ENCODE measurements at places on chromosomes 2 and 18. TPM values are rescaled to one million over a fixed set of nuclear protein-coding genes. Genes with fewer than 3 reads are reported as not detected.

DNA sequence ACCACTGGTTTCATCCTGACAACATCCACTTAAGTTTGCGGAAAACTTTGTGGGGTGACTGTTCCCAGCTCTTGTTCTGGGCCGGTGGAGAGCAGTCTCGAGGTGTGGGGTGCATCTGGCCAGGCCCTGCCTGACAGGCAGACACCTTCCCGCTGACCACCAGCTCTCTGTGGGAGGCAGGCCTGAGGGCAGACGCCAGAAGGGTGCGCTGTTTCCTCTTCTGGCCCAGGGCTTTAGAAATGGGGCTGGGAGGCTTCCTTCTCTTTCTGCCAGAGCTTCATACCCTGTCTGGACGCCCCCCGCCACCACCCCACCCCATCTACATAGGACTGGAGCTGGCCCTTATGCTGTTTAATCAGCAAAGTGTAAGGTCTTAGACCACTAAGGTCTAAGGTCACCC is 263.8 kb downstream of the LOXHD1 start:
- no peak for DNase-seq

ZNF804A gene
- 0.05 TPM for total RNA-seq

DNA sequence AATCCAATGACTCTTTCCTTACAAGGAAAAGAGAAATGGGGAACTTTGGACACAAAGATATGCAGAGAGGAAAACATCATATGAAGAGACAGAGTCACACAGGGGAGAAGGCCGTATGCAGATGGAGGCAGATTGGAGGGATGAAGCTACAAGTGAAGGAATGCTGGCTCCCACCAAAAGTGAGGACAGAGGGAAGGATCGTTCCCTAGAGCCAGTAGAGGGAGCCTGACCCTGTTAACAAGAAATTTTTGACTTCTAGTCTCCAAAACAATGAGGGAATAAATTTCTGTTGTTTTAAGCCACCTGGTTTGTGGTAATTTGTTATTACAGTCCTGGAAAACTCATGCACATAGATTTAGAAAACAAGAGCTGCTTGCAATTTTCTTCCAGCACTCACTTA is 169.3 kb downstream of the PMAIP1 start:
- no peak for DNase-seq

DNA sequence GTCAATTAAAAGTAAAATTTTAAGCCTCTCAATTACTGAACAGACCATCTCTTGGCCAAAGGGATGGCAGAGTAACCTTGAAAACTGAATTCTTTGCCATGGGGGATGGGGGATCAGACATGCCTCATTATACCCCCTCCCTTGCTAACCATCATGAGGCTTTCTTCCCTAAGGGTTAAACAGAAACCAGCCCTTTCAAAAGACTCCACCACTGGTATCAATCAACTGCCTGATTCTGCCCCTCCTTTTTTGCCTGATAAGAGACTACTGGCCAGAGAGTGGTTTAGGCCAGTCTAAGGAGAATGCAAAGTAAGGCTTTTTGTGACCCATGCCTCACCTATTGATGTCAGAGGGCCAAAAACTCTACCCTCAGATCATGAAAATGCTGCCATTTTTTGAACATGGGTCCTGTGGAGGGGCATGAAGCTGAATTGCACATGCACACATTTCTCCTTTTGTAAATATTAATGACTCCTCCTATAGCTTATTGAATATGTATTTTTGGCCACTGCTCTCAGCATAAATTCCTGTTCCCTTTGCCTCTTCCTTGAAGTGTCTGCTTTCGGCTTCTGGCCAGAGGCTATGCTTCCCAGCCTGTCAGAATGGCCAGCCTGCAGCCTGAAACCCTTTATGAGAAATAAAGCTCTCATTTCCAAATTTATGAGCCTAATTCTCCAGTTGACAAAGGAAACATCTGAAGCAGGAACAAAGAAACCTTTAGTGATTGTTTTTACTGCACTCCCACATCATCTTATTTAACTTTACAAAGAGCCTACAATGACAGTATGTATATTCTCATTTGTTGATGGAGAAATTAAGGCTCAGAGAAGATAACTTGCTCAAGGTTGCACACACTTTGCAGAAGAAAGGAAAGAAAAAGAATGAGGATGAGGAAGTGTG is 270.7 kb upstream of the CELF4 start:
- no peak for DNase-seq

GRCh38 chr2:68709421-68709911 is 25.1 kb upstream of the ARHGAP25 start:
- DNase-seq = no peak

GRCh38 chr2:68426848-68427579 is 40.1 kb downstream of the FBXO48 start:
- no peak for DNase-seq

DNA sequence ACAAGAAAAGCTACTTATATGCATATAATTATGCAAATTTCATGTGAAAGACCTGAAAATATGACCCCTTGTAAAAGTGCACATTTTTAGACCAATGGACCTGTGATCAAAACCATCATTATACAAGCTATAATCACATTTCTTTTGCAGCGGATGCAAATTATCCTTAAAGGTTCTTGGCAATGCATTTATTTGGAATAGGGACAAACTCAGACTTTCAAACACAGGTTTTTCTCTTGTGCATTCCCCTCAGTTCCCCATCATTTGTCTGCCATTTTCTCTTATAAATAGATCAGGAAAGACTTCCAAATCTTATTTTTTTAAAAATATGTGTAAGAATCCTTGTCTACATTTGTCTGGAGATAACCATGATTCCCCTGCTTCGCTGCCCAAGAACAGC is 954.2 kb upstream of the NRXN1 start:
- no peak for DNase-seq

DNA sequence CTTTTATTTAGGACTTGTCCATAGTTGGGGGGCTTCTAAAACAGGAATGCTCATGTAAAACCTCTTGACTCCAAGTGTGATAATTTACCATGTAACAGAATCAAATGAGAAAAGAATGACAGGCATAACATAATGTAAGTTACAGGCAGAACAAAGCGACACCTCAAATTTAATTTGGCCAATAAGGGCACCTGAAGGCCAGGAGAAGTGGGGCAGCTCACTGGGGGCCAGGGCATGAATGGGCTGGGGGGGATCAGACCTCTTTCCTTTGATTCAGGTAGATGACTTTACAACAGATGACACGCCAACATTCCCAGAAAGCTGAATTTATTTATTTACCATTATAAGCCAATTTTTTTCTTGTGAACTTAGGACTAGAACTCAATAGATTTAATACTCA is 14.5 kb downstream of the MOCOS start:
- no peak for DNase-seq

NAT8 gene
- not detected for total RNA-seq

- DNase-seq = peak; percentile 30
Measured at GRCh38 chr2:201363857-201364560, 6.9 kb upstream of the FLACC1 start.

DNA sequence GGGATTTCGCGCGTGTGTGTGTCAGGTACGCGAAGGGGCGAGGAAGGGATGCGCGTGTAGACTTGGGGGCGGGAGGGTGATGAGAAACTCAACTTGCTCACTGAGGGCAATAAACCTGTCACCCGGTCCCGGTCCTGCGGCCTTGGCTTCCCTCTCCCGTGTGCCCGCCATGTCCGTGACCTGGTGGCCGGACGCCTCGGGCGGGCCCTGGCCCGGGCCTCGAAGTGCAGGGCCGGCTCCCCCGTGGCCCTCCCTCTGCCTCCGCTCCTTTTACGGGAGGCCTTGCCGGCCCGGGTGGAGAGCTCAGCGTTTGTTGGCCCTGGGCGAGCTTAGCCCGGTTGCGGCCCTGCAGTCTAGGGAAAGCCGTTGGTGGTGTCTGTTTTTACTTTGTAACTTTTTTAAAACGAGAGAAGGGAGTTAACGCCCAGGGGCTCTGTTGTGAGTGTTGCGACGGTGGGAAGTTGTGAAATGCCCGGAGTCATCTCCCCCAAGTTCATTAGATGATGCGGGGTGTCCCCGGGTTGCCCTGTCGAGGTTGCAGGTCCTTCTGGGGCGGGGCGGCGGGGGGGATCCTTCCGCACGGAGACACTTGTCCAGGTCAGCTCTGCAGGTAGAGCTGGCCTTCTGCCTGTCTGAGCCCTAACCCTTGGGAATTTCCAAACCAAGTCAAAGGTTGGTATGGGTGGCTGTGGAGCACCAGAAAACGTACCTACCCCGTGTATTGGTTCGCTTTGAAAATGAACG is 883 bp downstream of the SMCHD1 start:
- peak; percentile 31 for DNase-seq

GRCh38 chr2:222780051-222780450 is 80.8 kb upstream of the ACSL3 start:
- no peak for DNase-seq

DNA sequence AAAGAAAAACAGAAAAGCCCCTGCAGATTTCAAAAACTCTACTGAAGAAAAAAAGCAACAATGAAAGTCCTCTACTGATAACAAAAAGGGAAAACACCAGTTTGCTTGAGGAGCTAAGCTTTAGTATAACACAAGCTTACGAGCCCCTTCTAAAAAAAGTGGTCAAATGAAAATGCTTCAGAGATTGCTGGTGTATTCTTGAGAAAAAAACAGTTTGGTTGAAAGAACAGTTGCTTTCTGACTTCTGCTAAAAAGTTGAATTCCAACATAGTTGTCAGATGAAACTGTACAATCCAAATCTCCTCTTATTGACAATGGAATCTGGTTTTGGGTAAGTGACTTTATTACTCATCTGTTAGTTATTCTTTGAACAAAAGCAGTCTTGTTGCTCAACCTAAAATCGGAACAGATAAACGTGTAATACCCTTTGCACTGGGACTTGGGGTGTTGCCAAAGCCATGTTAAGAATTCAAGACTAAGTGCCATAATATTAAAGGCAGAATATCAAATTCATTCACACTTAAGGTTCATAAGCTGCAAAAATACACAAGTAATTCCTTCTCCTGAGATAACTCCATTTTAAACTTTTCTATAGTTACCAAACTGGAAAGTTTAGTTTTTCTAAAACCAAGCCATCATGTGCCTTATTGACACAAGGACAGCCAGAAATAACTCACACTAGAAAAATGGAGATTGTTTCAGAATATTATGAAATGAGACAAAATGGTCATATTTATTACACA is 45.3 kb upstream of the SPAG16 start:
- no peak for DNase-seq

ACTG2 gene
- 0.26 TPM for total RNA-seq

ATP6V1C2 gene
- total RNA-seq = 0.05 TPM

GRCh38 chr18:59419386-59419785 is 60.3 kb upstream of the LMAN1 start:
- no peak for DNase-seq

- DNase-seq = no peak
Measured at GRCh38 chr2:171217330-171217729, 56.6 kb upstream of the TLK1 start.

DNA sequence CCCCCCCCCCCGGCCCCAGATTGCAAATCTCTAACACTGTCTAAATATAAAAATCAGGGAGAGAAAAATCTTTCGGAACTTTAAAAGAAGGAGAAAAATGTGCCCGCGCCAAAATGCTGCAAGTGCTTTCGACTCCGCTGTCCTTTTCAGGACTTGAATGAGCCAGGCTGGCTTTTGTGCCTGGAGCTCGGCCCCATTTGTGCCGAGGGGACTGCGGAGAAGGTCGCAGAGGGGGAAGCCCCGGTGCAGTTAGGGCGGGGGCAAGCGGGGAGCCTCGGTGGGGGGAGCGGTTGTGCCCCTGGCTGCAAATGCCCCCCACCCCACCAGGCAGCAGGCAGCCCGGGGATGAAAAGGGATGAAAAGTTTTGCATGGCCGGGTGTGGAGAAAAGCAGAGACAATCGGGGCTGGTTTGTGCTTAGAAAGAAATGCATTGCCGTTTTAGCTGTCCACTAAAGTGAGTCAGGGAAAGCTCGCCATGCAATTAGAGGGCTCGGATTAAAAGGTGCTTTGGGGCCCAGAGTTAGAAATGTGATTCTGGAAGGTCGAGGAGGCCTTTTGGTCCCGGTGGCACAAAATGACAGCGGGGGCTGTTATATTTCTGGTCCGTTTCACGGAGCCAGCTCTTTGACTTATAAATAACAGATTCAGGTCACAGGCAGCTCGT is 1.6 kb downstream of the INHBB start:
- DNase-seq = no peak

- no peak for DNase-seq
Measured at GRCh38 chr2:23449413-23449812, 64.4 kb downstream of the KLHL29 start.

- DNase-seq = no peak
Measured at GRCh38 chr2:158391876-158392275, 64.7 kb downstream of the CCDC148 start.

DNA sequence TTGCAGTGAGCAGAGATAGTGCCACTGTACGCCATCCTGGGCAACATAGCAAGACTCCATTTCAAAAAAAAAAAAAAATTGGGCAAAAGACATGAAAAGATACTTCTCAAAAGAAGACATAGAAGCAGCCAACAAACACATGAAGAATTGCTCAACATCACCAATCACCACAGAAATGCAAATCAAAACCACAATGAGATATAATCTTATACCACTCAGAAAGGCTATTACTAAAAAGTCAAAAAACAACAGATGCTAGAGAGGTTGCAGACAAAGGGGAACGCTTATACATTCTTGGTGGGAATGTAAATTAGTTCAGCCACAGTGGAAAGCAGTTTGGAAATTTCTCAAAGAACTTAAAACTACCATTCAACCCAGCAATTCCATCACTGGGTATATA is 43.1 kb upstream of the CHAC2 start:
- DNase-seq = no peak

- DNase-seq = no peak
Measured at GRCh38 chr2:150081775-150082481, 405.5 kb downstream of the RND3 start.

DNA sequence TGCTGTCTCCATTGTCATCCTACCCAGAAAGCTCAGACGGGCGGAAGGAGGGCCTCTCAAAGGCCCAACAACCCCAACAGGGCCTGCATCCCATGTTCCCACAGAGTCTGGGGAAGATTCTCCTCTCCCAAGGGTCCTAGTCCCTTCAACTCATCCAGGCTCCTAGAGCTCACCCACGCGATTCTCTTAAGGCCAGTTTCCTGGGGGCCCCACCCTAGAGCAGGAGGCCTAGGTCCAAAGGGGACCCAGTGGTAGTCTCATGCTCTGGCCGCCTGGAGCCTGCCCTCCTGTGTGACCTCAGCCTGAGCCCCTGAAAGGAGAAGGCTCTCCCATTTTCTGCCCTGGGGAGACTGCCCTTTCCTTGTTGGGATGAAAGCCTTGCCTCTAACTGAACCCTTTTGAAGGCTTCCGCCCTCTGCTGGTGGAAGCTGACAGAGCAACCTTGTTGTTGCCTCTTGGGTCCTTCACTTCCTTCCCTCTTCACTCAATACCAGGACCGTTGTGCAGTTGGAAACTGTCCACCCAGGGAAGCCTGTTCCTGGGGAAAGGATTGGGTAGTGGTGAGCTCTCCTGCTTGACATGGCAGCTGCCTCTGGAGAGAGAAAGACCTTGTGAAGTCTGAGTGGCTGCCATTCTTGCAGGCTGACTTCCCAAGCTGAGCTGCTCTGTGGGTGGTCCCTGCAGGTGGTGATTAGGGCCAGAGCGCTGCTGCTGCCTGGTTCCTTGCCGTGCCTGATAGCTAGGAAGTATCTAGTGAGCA is 86.0 kb upstream of the ALPP start:
- DNase-seq = peak; percentile 45

PROKR1 gene
- total RNA-seq = not detected

MAB21L4 gene
- not detected for total RNA-seq

All from activated T-helper 1 cell treated with anti-CD3 and anti-CD28 coated beads, Interleukin-12 subunit alpha, Interleukin-12 subunit beta, Interleukin-2, Interleukin-4 antibody, amounts not matched to agents 30 ng/mL and 10 ng/mL and 1 ng/mL, durations not matched to agents 14 hours and 24 hours and 36 hours (primary cell).